HS-27A (cell line): ENCODE measurements at places on chromosomes 4 and X.
A peak's percentile ranks its signal among the peaks of the same experiment; 100 is the strongest.

GRCh38 chr4:165927815-165928214, 54.8 kb downstream of the TLL1 start:
- DNase-seq: no peak

DNA sequence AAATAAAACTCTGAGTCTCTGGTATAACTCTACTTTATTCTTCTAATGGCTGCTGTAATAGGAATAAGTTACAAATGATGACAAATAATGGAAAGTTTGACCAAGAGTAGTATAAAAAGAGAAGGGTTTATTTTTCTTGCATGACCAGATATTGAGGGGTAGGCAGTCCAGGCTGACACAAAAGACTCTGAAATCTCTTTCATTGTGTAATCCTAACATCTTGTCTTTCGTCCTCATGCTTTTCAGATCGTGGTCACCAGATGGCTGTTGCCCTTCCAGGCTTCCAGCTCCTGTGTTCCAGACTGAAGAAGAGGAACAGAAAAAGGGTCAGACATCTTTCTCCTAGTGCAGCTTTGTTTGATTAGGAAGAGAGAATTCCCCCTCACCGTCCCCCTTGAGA, 176.9 kb upstream of the GK2 start:
- no peak for DNase-seq

- DNase-seq: no peak
Measured at GRCh38 chr4:41746440-41747229, 1.9 kb downstream of the PHOX2B start.

DNA sequence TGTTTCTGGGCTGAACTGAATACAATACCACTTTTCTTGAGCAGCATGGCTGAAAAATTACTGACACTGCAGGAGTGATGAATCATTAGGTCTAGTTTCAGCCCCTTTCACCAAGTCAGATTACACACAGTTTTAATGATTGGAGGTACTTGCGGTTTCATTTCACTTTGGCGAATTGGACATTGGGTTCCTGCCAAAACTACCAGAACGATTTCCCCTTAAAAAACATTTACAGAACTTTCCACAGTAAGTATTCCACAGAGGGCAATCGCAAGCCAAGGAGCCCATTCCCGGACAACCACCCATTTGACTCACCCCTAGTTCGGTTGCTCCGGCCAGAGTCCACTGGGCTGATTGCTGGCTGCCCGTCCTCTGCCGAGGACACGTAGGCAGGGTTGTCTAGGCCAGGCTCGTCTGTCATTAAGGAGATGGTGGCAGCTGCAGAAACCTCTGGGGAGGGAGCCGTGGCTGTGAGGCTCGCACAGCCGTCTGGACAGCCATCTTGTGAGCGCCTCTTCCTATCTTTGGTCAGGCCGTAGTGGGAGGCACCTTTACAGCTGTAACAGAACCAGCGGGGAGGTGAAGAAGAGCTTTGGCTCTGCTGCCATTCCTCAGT, 83.5 kb downstream of the LNX1 start:
- DNase-seq: peak; percentile 74

GRCh38 chr4:183165376-183165775, 66.3 kb downstream of the WWC2 start:
- DNase-seq: no peak

- no peak for DNase-seq
Measured at GRCh38 chr4:137738375-137738990, 206.2 kb upstream of the PCDH18 start.

- DNase-seq: no peak
Measured at GRCh38 chr4:56995525-56995924, 16.8 kb downstream of the POLR2B start.

GRCh38 chr4:30863021-30863420, 142.9 kb downstream of the PCDH7 start:
- DNase-seq: no peak

GRCh38 chr4:173538148-173538908, 8.3 kb upstream of the HAND2 start:
- DNase-seq: no peak

GRCh38 chrX:46278572-46278971, 266.6 kb downstream of the ZNF674 start:
- no peak for DNase-seq

- no peak for DNase-seq
Measured at GRCh38 chr4:123340381-123340701, 56.3 kb upstream of the SPRY1 start.

GRCh38 chrX:19121898-19122640, at the start of gene ADGRG2:
Gene ADGRG2 (minus strand): TSS chrX:19122468. CDS start chrX:19068834, 53,634 bp downstream.
- DNase-seq: no peak

GRCh38 chr4:70613306-70614183, 15.0 kb upstream of the ENAM start:
- DNase-seq: no peak

- no peak for DNase-seq
Measured at GRCh38 chrX:72554448-72555140, 18.0 kb downstream of the HDAC8 start.

DNA sequence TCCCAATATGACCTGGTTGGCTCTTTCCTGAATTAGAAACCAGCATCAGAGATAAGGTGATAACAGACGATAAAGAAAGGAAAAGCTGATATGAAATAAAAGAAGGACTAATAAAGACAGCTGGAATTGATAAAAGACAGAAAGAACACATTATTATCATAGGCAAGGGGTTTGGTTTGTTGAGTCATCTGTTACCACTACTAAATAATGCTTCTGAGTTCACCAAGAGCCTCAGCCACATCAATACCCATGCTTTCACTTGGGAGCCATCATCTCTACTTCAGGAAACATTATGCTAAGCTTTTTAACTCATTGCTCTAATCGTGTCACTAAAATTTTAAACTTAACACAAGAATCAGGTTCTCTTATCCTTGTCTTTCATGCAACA, 27.6 kb downstream of the ANXA5 start:
- DNase-seq: no peak

GRCh38 chrX:41732260-41732659, 8.3 kb downstream of the GPR82 start:
- DNase-seq: no peak

- DNase-seq: no peak
Measured at GRCh38 chr4:182978152-182978827, 61.1 kb upstream of the DCTD start.

DNA sequence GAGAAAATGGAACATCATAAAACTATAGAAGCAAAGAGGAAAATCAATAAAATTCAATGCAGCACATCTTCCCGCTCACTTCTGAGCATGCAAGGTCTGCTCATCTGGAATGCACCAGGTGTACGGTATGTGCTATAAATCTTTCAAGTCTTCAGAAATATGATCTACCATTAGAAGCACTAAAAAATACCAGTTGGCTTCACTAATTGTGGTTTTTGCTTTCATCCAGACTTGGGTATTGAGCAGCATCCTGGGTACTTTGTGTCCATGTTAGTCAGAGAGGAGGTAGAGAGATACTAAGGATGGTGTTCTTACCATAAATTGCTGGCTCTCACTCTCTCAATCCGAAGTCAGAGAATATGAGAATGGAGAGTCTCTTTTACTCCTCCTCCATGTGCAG, 477.1 kb downstream of the PPARGC1A start:
- DNase-seq: no peak

DNA sequence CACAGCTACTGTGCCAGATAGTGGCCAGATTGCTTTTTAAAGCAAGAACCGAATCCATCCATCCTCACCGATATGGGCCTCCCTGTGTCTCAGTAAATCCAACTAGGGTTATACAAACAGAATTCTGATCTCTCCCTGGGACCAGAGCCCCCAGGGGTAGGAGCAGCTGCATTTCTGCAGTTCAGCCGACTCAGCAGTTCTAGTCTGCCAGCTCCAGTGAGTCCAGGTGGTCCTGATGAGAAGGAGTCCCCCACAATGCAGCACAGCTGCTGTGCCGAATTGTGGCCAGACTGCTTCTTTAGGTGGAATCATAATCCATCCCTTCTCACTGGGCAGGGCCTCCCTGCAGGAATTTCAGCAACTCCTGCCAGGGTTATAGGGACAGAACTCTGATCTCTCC, 532.9 kb downstream of the ACTRT1 start:
- no peak for DNase-seq

DNA sequence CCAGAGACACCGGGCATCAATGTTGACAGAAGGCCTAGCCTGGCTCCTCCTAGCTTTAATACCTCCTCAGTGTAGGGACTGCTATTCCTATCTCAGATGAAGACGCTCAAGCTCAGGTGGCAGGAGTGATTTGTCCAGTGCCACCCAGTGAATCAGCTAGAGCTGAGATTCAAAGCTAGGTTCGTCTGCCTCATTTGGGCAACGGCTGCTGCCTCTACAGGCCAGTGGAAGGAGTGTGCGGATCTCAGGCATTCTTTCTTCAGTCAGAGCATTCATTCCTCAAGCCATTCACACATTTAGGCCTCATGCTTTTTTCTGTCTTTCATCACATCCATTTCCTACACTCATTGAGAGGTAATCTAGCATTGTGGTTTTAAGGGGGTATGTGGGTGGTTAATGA, 7.3 kb downstream of the TSR2 start:
- no peak for DNase-seq
